Stimulated activated CD4-positive, alpha-beta T cell treated with anti-CD3 and anti-CD28 coated beads, Interleukin-12 subunit alpha, Interleukin-12 subunit beta, amount 100 ng/mL, for 48 hours (primary cell): ENCODE measurements at places on chromosomes 6 and 20.

GRCh38 chr20:61350500-61351250 lies 98.6 kb downstream of the CDH4 start:
- no peak for DNase-seq

- no peak for DNase-seq
These were observed 183.0 kb downstream of the THBS2 start for GRCh38 chr6:169070506-169071176.

DNA sequence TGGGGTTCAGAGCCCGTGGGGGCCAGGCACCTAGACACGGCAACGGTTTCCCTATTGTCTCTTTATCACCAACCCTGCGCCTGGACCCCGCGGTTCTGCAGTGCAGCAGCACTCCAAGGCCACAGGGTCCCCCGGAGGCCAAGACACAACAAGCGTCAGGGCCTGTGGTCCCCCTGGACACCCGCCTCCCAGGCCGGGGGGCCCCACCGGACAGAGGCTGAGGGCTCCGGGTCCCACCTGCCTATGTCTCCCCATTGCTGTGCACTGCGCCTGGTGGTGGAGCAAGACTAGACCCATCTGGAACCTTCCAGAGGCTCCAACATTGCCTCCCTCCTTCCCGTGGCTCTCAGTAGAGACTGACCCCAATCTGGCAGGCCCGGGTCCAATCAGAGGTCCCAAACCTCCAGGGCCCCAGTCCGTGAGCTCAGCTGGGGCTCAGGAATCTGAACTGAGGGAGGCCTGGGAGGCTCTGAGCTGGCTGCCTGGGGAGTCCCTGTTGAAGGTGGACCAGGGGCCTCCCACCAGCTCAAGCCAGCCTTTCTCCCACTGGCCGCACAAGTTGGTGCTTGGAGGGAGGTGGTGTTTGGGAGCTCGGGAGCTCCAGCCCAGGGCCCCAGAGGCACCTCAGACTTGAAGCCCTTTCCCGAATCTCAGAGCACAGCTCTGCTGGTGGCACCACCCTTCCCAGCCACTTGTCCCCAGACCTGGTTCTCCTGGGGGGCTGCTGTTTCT lies 8.8 kb downstream of the GATA5 start:
- no peak for DNase-seq

DNA sequence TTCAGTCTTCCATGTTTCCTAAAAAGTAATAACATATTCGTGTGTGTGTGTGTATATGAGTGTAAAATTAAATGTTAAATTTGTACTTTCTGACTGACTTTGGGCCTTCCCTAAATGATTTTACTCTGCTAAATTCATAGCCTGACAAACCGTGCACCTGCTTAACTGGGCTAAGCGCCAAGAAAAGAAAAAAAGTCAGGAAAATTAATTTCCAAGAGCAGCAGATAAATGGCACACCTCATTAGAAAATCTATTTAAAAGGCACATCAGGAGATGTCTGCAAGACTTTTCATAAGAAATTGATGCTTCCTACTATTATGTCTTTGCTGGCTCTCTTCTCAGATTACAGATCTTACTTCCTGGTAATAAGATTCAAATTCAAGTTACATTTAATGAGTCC lies 72.4 kb downstream of the TRDN start:
- DNase-seq, result no peak

DNA sequence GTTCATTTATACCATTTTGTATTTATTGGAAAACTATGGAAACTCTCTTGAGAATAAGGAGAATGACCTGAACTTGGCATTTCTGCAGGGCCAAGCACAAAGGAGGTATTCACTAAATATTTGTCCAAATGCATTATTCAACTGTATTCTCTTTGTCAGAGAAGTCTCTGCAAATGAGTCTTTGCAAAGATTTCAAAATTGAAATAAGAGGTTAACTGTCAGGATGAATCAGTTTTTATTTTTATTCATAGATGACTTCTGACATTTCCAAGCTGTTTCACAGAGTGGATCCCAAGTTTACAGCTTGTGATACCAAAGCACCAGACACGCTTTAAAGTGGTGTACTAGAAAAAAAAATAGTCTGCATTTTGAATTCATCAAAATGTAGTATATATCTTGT lies 131.6 kb downstream of the UTRN start:
- DNase-seq, result no peak
